Progenitor cell of endocrine pancreas (in vitro differentiated cells): ENCODE measurements at places on chromosomes 13 and 19.

- DNase-seq = no peak
Measured at GRCh38 chr13:51252954-51253532, 30.8 kb downstream of the FAM124A start.

- no peak for DNase-seq
Measured at GRCh38 chr13:28716511-28716910, 2.3 kb downstream of the SLC46A3 start.

DNA sequence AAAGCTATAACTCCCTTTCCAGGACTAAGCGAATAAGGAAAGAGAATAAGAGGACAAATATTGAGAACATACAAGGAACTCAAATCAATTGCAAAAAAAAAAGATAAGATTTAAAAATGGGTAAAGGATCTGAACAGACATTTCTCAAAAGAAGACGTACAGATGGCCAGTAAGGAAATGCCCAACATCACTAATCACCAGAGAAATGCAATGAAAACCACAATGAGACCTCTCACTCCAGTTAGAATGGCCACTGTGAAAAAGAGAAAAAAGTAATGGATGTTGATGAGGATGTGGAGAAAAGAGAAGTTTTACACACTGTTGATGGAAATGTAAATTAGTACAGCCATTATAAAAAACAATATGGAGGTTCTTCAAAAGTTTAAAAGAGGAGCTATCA, 63.8 kb downstream of the VWA8 start:
- DNase-seq = no peak

GRCh38 chr13:107238262-107238981, 670.5 kb upstream of the ARGLU1 start:
- DNase-seq = no peak

- no peak for DNase-seq
Measured at GRCh38 chr19:41702171-41702651, 6.2 kb upstream of the CEACAM5 start.

DNA sequence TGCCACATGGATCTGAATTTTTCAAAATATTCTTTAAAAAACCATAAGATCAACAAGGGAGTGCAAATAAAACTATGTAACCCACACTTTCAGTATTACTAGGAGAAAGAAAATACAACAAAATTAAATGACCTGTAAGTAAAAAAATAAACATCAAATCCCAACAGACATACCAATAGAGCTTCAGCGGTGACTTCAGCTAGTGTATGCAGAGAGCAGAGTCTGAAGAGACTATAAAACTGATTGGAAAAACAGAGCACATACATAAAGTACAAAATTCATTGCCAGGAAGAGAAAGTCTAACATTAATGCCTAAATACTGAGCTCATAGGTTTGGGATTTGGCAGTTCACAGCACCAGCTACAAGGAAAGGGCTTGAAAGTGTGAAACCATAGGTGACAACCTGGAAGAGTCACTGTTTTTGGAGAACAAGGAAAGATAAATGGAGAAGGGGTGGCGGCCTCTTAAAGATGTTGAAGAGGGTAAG, 291.1 kb downstream of the LMO7 start:
- no peak for DNase-seq

DNA sequence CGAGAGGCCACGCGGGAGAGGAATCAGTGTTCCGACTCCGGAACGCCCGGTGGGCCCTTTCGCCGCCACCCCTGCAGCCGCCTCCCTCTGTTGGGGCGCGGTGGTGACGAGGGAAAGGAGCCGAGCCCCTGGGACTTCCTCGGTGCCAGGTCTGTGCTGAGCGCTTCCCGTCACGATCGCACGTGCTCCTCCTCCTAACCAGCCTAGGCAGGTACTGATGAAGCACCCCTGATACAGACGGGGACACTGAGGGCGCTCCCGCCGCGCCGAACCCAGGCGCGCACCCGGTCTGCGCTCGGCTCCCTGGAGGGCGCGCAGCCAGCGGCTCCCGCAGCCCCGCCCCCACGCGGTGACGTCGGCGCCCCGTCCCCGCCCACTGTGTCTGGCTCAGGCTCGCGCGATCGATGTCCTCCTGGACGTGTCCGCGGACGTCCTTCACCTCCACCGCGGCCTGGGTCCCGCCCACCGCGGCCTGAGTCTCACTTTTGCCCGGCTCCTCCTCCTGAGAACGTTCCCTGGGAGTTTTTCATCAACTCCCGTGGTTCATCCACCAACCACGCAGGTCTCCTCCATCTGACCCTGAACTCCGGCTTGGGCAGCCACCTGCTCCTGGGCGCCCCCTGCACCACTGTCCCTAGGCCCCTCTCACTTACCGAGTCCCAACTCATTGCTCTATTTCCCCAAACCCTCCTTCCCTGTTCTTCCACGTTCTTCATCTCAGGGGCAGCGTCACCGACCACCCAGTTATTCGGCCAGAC, 2.6 kb upstream of the KLK15 start:
- peak; percentile 93 for DNase-seq

DNA sequence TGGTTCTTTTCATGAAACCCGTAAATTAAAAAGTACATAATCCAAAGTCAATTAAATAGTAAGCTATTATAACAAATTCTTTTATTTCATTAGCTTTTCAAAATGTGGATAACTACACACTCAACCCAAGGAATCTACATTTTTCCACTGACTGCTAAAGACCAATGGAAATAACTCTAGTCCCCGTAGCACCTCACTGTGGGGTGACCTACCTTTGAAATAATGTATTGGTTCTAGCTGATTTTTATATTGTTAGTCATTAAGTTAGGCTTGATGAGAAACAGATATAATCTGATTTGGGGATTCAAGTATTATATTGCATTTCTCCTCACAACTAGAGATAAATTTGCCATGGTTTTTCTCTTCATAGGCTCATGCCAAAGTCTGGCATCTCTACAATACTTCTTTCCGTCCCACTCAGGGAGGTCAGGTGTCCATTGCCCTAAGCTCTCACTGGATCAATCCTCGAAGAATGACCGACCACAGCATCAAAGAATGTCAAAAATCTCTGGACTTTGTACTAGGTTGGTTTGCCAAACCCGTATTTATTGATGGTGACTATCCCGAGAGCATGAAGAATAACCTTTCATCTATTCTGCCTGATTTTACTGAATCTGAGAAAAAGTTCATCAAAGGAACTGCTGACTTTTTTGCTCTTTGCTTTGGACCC, 37.3 kb downstream of the KL start:
- no peak for DNase-seq

DNA sequence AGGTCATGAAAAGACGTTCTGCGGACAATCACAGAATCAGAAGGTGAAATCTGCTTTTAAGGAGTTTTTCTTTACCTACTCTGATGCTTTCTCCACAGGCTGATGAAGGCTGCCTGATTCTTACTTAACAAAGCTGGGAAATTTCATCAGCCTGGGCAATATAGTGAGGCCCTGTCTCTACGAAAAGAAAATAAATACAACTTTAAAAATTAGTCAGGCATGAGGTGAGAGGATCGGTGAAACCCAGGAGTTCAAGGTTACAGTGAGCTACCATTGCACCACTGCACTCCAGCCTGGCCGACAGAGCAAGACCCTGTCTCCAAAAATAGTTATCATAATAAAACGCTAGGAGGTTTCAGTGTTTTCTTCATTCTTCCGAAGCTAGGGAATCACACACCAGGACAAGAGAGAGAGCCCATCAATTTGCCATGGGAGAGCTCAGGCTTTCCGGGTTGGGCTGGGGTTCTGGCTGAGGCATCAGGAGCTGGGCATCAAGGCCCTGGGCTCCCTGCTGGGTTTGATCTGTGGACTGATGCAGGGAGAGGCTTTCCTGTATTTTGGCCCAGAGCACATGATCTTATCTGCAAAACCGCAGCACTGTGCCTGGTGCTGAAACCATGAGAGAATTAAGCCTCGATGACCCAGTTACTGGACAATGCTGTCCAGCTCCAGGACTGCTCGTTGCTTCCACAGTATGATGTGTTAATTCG, 25.1 kb upstream of the CEBPG start:
- no peak for DNase-seq

- no peak for DNase-seq
Measured at GRCh38 chr19:39924952-39925351, 9.5 kb downstream of the FCGBP start.

- peak; percentile 56 for DNase-seq
Measured at GRCh38 chr19:18590273-18591272, 2.0 kb downstream of the REX1BD start.

DNA sequence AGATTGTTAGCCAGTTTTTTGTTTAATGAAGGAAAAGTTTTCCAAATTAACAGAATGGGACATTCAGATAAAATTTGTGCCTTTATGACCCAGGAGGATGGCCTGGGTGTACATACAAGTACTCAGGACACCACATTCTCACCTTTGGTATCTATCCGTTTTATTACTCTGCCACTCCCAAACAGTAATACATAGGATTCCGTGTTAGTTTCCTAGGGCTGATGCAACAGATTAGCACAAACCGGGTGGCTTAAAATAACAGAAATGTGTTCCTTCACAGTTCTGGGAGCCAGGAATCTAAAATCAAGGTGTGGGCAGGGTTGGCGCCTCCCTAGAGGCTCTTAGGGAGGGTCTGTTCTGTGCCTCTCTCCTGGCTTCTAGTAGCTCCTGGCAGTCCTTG, 129.9 kb downstream of the GGACT start:
- no peak for DNase-seq

DNA sequence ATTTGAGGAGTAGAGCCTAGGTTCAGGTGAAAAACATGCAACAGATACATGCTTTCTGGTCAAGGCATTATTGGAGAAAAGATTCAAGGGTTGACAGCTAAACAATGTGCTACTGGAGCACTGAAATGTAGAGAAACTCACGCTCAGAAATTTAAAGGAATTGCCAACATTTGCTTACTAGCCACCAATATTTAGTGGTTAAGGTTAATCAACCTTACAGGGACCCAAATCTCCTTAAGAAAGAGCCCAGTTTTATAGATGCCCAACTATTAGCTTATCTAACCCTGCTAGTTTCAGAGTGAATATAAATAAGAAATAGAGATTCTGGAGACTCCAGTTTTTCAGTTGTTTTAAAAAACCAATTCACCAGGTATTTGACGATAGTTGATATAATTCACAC, 203.6 kb downstream of the DACH1 start:
- DNase-seq = no peak

- no peak for DNase-seq
Measured at GRCh38 chr19:29858621-29859020, 46.8 kb downstream of the CCNE1 start.

DNA sequence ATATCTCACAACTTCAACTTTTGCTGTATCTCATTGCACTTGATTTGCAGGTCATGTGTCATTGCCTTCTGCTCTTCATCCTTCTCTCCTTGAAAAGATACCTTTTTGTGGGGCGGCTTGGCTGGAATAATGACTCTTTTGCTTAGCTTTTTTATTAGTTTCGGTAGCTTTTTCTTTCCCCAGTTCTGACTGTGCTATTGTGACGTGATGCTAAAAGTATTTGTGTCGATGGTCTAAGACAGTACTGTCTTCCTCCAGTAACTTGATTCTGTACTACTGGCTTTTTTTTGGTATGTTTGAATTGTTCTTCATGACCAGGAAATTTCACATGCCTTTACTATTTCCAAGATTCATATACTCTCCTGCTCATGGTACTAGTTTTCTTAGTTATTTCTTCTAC, 63.1 kb downstream of the SLITRK1 start:
- no peak for DNase-seq

- no peak for DNase-seq
Measured at GRCh38 chr19:35344511-35345031, 3.1 kb upstream of the FFAR1 start.

DNA sequence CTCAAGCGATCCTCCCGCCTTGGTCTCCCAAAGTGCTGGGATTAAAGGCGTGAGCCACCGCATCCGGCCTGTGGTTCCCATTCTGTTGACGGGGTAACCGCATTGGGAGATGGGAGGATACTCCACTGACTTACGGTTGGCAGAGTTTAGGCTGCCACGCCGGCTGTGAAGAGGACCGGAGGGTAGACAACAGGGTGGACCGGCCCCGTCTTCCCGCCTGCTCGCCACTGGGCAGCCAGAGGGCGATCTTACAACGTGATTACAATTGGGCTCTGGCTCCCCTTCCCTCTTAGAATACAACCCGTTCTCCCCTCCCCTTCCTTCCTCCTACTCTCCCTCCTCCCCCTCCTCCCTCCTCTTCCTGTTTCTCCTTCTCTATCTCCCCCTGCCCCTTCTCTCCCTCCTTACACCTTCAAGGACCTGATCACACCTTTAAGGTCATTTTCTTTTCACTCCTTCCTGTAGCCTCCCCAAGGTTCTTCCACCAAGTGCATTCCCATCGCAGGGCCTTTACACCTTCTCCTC, 957 bp upstream of the CCDC194 start:
- no peak for DNase-seq

DNA sequence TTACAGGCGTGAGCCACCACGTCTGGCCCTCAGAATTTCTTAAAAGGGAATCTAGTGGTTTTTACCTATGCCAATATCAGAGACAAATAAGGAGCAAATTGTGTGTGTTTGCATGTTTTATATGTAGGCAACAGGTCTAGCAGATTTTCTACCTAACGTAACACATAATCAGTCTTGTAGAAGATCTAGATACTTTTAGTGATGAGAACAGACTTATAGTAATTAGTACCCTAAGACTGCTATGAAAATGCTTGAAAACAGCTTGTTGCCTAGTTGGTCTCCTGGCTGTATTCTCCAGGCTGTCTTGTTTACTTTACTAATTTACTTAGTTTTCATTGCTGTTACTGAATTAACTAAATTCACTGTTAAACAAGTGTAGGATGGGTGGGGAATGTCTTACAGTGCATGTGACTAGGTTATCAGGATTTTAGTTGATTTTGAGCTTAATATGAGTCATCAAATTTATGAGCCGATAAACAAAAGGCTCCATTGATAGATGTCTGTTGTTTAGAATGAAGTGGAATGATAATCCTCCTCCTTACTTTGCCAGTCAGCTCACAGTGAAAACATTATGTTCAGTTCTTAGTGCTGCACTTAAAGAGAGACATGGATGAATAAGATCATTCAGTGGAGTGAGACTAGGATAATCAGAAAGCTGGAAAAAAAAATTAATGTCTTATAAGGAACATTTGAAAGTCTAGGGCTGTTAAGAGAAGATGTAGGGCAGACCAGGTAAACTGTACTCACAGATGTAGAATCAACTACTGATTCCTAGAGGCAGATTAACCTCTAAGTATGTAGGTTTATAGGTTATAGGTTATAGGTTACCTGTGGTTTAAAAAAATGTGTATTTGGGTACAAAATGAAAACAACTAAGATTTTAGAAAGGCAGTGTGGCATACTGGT, 22.4 kb downstream of the GTF2F2 start:
- no peak for DNase-seq

DNA sequence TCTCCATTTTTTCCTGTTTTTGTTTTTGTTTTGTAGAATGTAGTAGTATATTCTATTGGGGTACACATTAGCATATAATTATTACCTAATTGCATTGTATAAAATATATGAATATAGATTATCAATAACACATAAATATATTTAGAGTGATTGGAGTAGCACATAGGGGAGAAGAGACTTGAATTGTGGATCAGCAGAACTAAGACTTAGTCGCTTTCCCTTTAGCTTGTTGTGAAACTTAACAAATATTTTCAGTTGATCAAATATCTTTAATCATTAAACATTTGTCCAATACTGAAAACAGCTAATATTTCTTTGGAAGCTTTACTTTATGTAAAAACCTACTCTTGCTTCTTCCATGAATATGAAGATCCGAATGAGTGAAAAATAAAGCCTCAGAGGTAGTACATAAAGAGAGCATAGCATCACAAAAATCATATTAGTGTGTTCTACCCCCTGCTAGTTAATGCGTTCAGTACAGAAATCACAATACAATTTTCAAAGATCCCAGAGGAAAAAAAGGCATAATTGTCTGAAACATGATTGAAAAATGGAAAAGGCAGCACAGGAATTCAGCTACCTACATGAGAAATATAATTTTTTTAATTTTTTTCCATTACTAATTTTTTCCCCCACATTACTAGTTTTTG, 1348.0 kb upstream of the PRR20A start:
- DNase-seq = no peak

- DNase-seq = no peak
Measured at GRCh38 chr13:35092251-35092650, 150.2 kb downstream of the NBEA start.
